ENCODE measurements at places on chromosomes 12 and 14.

- no peak for DNase-seq
Observed at GRCh38 chr14:39739796-39740195, 307.6 kb upstream of the FBXO33 start.

GRCh38 chr14:44962334-44963043, 499 bp downstream of the TOGARAM1 start:
- peak; percentile 15 for DNase-seq

GRCh38 chr12:46652692-46653091, 173.1 kb downstream of the SLC38A4 start:
- DNase-seq: no peak

GRCh38 chr14:65791191-65791981, 378.9 kb downstream of the FUT8 start:
- DNase-seq: no peak

- no peak for DNase-seq
Observed at GRCh38 chr14:103741876-103742275, 26.3 kb downstream of the ZFYVE21 start.

Measured in GM12891 (cell line).